ENCODE measurements at places on chromosomes 13 and 19. TPM values are rescaled to one million over a fixed set of nuclear protein-coding genes. Genes with fewer than 3 reads are reported as not detected.

TLE2 gene
- polyA plus RNA-seq, result 2.5 TPM

POSTN gene
- 8.3 TPM for polyA plus RNA-seq

RFPL4A gene
- polyA plus RNA-seq, result not detected

IGFL1 gene
- polyA plus RNA-seq, result 1.6 TPM

C13orf42 gene
- not detected for polyA plus RNA-seq

GJB2 gene
- polyA plus RNA-seq, result 308 TPM
